ENCODE measurements at places on chromosomes 3 and 15.
A peak's percentile ranks its signal among the peaks of the same experiment; 100 is the strongest.

- DNase-seq = no peak
Measured at GRCh38 chr15:25089577-25089976, 134.8 kb downstream of the SNRPN start.

DNA sequence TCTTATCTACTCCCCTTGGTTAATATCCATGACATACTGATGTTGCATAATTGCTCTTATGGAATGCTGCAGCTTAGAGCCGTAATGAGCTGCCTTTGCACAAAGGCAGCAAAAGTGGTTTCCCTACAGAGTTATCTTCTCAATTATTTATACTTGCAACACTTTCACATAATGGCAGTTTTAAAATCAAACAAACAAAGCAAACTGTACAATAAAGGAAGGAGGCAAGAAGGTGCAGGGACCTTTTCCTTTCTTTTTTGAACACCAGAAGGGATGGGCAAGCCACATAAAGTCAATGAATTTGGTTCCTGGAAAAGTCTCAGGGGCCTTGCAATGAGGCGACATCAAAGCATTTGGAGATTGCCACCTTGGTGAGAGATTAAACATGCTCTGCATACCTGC is 188.0 kb downstream of the MEIS2 start:
- no peak for DNase-seq

DNA sequence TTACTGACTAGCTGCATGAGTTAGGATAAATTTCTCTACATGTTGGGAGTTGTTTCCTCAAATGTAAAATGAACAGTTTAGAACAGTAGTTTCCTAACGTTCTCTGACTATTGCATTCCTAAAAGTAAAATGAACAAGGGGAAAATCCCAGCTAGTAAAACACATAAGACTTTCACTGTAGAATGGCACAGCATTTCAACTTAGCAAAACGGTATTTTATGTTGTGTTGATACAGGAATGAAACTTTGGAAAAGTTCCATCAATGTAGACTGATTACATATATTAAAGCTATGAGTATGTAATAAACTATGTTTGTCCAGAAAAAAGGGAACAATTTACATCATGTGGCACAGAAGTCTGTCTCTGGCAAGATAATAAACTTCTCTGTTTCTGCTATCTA is 297.4 kb upstream of the EPHA3 start:
- no peak for DNase-seq

- DNase-seq = no peak
Measured at GRCh38 chr3:109355625-109356441, 18.5 kb upstream of the DPPA4 start.

DNA sequence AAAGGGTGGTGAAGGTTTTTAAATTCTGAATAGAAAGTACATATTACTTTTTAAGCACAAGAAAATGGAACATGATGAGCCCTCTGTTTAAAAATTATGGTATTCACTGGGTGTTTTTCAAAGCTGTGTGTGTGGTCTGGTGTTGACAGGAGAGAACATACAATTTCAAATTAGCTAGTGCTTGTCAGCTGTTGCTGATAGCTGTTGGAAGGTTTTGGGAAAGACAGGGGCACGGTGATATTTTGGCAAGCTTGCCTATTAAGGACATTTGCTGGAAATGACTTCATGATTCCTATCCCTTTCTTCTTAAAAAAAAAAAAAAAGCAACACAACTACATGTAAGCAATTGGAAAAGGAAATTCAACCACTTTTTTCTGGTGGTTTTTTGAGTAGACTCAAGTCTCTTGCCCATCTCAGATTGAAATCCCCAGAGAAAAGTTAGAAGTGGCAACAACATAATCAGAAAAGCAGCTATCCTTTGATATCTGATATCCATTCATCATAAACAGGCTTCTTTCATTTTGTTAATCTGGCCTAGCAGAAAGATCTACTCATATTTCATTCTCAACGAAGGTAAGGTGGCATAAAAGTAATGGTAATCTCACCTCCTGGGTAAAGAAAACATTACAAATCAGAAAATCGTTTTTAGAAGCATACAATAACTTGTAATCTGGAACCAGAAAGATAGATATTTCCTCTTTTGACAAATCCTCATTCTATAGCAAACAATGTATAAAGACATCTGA is 130.0 kb downstream of the RBMS3 start:
- no peak for DNase-seq

DNA sequence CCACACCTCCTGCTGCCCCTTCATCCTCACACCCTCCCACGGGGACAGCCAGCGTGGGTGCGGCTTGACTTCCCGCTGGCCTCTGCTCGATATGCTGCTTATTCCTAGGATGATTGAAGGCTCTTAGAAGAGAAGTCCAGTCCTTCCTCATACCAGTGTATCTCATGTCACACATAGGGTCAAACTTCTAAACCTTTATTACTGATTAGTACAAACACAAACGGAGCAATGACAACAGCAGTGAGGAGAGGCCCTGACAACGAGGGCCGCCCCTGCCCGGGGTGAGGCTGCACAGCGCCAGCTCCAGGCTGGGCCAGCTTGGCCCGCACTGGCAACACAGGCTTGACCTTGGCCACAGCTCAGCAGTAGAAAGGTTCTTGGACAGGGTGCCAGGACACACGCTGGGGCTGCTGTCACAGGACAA is 3.7 kb downstream of the CIB1 start:
- DNase-seq = no peak

DNA sequence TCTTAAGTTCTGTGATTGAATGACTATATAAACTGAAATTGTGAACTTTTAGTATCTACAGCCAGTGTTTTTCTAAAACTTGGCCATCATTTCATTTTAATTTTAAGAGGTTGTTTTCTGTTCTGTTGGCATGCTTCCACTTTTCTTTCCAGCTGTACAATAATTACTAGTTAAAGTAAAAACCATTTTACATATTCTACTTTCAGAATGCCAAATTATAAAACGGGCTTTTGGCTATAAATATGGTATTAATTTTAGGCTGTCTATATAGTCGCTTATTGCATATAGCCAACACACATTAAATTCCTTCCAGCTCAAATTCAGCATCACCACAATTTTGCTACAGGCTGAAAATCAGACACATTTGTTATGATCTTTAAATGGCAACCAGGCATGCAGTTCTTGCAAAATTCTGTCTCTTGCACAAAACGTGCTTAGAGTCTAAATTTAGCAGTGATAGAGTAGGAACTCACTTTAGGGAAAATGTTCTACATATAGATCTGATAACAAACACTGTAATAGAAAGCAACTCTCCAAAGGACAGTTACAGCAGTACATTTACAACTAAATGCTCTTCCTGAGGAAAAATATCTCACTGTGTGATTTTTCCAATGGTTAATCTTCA is 81.1 kb downstream of the BTD start:
- peak; percentile 58 for DNase-seq

DNA sequence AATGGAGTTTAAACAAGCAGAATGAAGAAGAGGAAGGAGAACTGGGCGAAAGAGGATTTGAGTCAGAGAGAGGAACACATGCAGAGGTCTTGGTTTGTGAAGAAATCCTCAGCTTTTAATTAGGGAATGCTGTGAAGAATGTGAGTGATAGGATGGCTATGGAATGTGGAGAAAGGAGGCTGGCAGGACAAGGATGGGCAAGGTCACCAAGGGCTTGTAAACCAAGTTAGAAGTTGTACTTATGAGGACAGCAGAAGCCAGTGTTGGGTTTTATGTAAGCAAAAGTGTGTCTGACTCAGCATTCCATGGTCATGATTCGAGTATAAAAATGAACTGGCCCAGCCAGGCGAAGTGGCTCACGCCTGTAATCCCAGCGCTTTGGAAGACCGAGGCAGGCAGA is 60.0 kb upstream of the IL12A start:
- DNase-seq = peak; percentile 86

GRCh38 chr3:111763968-111764367 is 95.1 kb upstream of the PHLDB2 start:
- no peak for DNase-seq

- DNase-seq = no peak
Measured at GRCh38 chr3:84738086-84738485, 220.7 kb upstream of the CADM2 start.

- no peak for DNase-seq
Measured at GRCh38 chr3:158918451-158918850, 116.6 kb downstream of the MFSD1 start.

- peak; percentile 40 for DNase-seq
Measured at GRCh38 chr3:40476478-40477470, at the start of gene ZNF619. ZNF619 (plus strand) TSS chr3:40477122; CDS start chr3:40477980, 858 bp downstream.

DNA sequence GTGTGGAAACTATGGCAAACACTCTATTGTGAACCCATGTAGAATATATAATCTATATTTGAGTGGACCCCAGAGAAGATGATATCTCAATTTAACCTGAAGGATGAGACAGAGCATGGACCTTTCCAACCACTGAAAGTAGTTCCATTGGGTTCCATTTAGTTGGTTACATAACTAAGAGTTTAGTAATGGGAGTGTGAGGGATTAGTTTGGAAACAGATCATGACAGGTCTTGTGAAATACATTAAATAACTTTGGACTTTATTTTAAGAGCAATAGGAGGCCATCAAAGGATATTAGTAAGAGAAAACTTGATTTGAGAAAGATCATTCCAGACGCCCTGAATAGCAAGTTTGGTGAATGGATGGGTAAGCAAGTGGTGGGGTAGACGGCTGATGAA is 487.2 kb upstream of the ROBO2 start:
- DNase-seq = no peak

GRCh38 chr3:194833114-194833910 is 147.6 kb downstream of the FAM43A start:
- DNase-seq = no peak

DNA sequence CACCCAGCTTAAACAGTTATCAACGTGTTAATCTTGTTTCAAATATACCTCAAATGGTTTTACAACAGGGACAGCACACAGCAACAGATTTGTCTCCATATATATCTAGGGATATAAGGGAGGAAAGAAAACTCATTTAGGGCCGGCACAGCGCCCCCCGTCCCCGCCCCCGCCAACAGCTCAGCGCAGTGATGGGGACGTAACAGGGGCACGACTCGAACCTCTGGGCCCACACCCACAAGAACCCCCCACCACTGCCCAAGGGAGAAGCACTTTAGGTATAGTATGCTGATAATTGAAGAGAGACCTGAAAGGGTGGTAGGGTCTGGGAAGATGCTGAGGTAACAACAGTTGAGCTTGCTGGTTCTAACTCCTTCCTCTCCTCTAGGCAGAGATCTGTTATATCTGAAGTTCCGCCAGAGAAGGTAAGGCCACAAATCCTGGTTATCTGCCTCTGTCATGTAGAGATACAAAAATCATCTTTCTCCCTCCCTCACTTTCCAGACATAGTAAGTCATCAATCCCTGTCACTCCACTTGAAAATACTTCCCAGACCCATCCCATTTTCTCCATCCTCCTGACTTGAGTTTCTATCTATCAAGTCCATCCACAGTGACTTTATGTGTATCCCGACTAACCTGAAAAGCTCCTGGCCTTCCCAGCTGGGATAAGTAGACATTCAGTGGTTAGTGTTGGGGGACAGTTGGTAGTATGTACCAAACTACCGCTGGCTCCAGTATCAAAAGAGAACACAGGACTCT is 126.9 kb downstream of the PDZRN3 start:
- no peak for DNase-seq

DNA sequence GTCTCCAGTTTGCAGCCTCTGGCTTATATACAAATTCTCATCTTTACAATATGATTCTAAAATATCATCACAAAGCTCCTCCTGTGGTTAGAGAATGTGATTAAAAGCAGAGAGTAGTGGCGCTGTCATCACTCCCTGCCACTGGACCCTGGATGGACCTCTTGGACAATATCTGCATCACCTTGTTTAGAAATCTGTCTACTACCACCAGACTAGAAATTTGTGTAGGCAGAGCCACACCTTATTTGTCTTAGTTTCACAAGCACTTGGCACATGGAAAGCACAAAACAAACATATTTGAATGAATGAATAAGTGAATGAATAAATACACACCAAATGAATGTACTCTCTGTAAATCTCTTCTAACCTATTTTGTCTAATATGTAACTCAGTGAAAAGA is 68.1 kb downstream of the IMPG2 start:
- DNase-seq = no peak

- DNase-seq = no peak
Measured at GRCh38 chr3:145942052-145942451, 218.9 kb downstream of the PLOD2 start.

Data from fibroblast of skin of left biceps (primary cell).